ENCODE measurements at places on chromosomes 5 and 9.

- DNase-seq: no peak
Observed at GRCh38 chr5:11854936-11855335, 49.3 kb downstream of the CTNND2 start.

- DNase-seq: no peak
Observed at GRCh38 chr5:132046880-132047299, 13.6 kb upstream of the IL3 start.

DNA sequence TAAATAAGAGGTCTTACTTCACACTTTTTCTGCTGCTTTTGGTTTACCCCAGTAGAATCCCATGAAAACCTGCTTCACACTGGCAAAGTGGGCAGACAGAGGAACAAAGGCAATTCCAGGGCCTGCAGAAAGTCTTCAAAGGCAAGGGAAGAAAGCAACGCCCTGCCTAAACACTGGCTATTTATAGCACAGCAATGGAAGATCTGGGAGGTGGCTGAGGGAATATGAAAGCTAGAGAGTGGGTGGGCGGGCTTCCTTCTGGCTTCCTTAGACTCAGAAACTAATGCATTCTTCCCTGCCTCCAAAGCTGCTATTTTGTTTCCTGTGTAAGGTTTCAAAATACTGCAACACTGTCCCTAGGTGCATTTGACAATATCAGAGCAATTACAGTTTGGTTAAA lies 46.8 kb downstream of the ELAVL2 start:
- DNase-seq: no peak

GRCh38 chr5:57784121-57784520 lies 301.5 kb upstream of the ACTBL2 start:
- no peak for DNase-seq

GRCh38 chr5:122741681-122742080 lies 33.2 kb upstream of the SNX2 start:
- no peak for DNase-seq

DNA sequence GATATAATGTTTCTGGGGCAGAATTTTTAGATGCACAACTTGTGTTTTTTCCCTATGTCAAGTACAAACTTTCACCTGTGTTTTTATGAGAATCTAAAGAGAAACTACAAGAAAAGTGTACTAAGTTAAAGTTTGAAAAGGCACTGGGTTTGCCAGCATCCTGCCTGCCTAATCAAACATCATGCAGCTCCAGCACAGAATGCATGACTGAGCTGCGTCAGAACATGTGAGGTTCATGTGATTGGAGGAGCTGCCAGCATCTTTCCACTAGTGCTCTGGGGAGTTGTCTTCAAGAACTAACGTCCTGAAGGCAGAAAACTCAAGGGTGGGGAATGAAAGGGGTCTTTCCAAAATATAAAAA lies 46.1 kb upstream of the RIC1 start:
- DNase-seq: no peak

DNA sequence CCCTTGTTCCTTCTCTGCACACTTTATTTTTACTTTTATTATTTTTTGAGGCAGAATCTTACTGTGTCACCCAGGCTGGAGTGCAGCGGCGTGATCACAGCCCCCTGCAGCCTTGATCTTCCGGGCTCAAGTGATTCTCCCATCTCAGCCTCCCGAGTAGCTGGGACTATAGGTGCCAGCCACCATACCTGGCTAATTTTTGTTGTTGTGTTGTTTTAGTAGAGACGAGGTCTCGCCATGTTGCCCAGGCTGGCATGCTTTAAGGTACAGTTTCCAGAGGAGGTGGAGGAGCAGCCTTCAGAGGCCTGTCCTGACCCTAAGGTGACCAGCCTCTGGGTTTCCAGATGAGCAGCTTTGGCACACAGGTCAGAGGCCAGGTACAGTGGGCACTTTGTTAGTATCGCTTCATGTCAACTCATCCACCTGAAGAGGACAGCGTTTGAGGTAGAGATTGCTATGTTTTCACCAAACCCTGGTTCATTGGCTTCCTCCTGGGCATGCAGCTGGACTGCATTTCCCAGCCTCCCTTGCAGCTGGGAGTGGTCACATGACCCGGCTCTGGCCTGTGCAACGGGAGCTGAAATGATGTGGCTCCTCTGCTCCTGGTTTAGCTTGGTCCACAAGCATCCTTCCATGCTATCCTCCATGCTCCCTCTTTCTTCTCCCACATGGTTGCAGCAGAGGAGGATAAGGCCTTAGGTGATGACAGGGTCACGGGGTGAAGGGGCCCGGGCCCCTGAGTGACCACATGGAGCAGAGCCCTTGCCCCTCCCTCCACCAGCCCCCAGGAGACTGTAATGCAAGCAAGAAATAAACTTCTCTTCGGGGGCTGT lies 139.3 kb upstream of the IER5L start:
- DNase-seq: no peak

- no peak for DNase-seq
Observed at GRCh38 chr5:31273631-31274378, 80.3 kb downstream of the CDH6 start.

- no peak for DNase-seq
Observed at GRCh38 chr5:22063717-22064116, 789.4 kb downstream of the CDH12 start.

GRCh38 chr5:167750586-167750985 lies 540.9 kb upstream of the WWC1 start:
- no peak for DNase-seq

GRCh38 chr5:5490774-5491347 lies 68.4 kb downstream of the ICE1 start:
- DNase-seq: no peak

GRCh38 chr5:151676719-151677118 lies 10.0 kb downstream of the SPARC start:
- no peak for DNase-seq

- DNase-seq: no peak
Observed at GRCh38 chr5:143662020-143662419, 149.9 kb upstream of the HMHB1 start.

GRCh38 chr5:44708602-44709001 lies 100.1 kb upstream of the MRPS30 start:
- no peak for DNase-seq

- DNase-seq: no peak
Observed at GRCh38 chr9:6512085-6512657, 99.2 kb downstream of the UHRF2 start.

- no peak for DNase-seq
Observed at GRCh38 chr5:152374711-152375275, 30.3 kb downstream of the NMUR2 start.

- no peak for DNase-seq
Observed at GRCh38 chr5:10295619-10296326, 11.9 kb downstream of the CMBL start.

DNA sequence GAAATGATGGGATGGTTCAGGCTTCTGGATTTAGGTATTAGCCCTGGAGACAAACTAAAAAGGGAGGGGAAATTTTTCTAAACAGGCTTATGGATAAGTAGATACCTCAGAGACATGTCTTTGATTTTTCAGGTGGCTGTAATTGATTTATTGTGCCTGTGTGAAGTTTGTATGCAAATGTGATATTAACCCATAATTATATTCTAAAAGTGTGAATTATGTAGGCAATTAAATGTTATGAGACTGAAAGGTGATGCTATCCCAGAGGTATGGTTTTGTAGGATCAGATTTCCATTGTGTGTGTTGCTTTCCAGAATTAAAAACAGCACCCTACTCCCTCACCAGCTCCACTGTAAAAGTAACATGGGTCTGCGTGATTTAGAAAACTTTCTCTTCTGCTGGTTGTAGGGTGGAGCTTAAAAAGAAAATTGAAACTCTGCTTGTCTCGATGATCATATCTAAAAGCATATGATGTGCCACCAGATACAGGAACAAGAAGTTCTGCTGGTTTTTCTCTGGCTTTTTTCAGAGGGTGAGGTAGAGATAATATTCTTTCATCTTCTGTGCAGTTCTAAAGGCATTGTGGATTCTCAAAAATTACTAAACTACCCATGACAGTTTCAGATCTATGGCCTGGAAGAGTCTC lies 71.8 kb upstream of the TAF11L2 start:
- no peak for DNase-seq

GRCh38 chr9:137828527-137829259 lies 48.9 kb upstream of the CACNA1B start:
- no peak for DNase-seq

GRCh38 chr9:13352451-13352979 lies 73.0 kb upstream of the MPDZ start:
- no peak for DNase-seq

GRCh38 chr9:126626926-126627233 lies 13.2 kb downstream of the LMX1B start:
- DNase-seq: no peak

DNA sequence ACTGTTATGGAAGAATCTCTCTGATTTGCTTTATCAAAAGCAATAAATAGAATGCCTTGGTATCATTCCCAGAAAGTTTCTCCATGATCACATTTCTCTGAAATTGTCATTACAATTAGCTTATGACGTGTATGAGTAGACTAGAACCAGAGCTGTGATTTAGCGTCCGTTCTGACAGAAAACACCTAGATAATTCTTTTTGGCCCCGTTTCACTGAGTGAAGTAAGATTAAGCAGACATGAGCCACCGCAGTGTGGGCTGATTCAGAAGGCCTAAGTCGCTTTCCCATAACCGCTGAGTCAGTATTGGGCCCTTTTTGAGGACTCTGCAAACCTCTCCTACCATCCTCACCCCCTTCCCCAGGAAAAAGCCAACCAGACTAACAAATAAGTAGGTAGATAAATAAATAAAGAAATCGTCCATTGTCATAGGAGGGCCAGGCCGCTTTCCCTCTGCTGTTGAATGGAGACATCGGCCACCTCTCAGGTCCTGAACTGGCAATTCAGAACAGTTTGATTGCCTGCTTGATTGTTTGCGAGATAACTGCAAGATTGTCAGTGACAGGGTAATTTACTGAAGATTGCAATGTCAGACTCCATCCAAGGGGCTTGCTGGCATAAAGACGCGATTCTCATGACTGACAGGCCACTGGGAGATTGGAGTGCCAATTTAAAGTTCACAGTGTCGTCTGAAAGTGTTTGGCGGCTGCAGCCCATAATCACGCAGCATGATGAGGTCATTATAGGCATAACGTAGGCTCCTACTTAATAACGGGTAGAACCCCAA lies 105.0 kb upstream of the WWC1 start:
- no peak for DNase-seq

- DNase-seq: no peak
Observed at GRCh38 chr5:33675958-33676464, 215.8 kb downstream of the ADAMTS12 start.

DNA sequence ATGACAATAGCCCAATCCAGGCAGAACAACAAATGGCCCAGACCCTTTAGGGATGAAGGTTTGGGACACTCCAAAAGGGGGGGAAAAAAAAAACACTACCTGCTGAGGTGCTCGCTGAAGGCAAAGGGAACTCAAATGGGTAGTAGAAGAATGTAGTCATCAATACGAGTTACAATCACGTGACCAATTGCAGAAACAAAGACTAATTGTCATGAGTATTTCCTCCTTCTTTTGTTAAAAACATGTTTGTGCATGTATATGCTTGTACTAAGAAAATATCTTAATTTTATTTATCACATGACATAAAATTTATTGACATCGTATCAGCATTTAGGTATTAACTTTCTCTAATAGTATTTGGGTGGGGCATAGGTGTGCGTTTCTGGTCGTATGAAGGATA lies 743.5 kb downstream of the DNAH5 start:
- no peak for DNase-seq

DNA sequence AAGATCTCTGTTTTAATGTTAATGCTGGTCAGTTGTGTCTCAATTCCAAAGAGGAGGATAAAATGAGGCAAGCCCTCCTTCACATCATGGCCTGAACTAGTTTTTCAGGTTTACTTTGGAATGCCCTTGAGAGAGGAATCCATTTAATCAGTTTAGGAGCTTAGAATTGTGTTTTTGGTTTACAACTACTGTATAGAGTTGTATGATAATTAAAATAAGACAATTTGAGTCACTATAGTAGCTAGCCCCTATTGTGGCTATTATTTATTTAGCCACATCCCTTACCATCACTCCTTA lies 107.8 kb upstream of the PRLR start:
- DNase-seq: no peak

GRCh38 chr9:125683486-125683885 lies 23.5 kb downstream of the MAPKAP1 start:
- DNase-seq: no peak

DNA sequence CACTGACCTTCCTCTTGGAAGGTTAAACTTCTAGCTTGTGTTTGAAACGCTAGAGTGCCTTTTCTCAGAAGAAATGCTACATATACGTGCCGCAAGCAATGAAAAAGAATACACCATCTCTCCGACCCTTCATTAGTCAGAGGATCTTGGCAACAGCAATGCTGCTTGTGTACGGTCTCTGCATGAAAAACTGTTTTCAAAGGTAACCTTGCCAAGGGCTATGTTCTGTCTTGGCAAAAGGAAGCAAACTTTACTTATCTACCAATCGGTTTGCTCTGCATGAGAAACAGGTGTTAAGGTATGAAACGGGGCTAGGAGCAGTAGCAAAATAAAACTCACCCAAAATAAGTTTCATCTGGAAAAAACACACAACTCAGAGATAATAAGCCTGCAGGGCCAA lies 297.8 kb downstream of the FBXL17 start:
- no peak for DNase-seq

DNA sequence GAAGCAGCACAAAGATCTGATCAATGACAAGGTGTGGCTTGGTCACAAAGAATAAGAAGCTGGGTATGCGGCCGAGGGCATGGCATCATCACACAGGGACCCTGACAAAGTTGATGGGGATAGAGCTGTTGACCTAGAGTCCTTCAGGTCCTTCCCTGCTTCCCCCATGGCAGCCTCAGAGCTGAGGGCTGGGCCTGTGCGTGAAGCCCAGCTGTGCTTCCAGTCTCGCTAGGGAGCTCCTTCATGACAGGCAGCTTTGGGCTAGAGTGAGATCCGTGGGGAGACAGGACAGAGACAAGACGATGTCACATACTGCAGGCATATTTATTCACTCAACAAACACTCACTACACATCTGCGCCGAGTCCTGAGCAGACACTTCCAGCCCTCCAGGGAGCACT lies 56.4 kb upstream of the NEURL1B start:
- DNase-seq: peak; percentile 64

- DNase-seq: no peak
Observed at GRCh38 chr9:26950521-26950920, 3.5 kb upstream of the PLAA start.

Data from Right ventricle myocardium superior (tissue), 1 donor.